ENCODE measurements at places on chromosomes 3 and 15.

- DNase-seq = no peak
Measured at GRCh38 chr3:38149708-38150107, 11.2 kb downstream of the MYD88 start.

DNA sequence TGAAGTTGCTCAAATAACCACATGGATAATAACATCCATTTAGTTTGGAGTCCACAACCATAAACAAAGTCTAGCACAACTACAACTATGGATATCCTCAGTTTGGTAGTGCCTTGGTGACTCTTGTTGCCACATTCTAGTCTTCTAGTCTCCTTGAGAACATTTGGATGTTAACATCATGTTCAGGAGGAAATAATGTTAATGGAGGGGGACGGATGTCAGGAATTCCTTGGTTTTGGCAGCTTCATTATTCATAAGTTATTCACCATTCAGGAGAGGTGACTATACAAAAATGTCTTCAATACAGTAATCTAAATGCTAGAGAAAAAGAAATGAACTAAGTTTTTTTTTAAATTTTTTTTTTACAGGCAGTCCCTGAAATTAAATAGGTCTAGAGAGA lies 26.4 kb upstream of the GABPB1 start:
- DNase-seq = no peak

- no peak for DNase-seq
Measured at GRCh38 chr3:123193448-123194101, 8.2 kb upstream of the SEC22A start.

GRCh38 chr3:18334837-18335601 lies 90.1 kb downstream of the SATB1 start:
- DNase-seq = no peak

Measured in SW480 (cell line).